SW 1271 (cell line): ENCODE measurements at places on chromosomes 2 and 18.

DNA sequence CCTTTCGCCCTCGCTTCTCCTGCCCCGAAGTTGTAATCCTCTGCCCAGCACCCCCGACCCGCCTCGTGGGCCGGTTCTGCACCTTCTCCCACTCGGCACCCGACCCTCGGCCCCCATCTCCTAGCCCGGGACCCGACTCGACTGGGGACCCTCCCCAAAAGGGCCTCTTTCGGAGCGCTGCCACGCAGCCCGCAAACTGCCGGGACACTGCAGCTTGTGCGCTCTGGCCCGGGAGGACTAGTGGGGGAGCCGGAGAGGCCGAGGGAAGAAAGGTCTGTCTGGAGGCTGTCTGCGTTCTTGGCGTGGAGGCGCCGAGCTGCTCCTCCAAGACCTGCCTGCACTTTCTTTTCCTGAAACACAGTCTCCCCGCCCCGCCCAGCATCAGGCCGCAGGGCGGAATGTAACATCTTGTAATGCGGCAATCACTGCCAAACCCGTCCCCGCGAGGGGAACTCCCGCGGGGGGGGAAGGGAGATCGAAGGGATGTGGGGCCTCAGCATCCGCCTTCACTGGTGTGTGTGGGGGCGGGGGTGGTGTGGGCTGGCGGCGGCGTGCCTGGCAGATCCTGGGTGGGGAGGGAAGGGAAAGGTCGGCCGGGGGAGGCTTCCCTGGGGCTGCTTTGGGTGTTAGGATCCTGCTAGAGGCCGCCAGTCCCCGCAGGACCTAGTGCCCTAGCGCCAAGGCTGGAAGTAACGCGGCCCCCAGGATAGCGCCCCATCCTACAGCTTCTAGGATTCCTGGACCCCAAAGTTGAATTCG lies 7.4 kb downstream of the DLX2 start:
- DNase-seq = peak; percentile 74

DNA sequence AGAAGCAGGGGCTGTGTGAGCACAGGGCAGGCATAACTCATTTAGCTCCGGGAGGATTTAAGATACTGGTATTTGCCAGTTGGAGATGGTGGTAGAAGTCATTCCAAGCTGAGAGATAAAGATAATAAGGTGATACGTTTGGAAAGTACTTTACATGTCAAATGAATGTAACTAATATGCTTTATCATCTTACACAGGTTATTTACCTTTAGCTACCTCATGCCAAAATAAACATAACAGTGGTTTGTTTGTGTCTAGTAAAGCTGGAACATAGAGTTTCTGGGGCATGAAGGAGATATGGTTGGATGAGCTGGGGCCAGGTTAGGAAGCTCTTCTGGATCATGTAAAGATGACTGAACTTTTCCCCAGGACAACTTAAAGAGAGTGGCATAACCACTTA lies 126.9 kb upstream of the PIK3C3 start:
- DNase-seq = no peak

GRCh38 chr18:24841536-24841935 lies 381.1 kb downstream of the HRH4 start:
- DNase-seq = no peak

- no peak for DNase-seq
Observed at GRCh38 chr2:236862526-236862925, 223.2 kb upstream of the COPS8 start.

- no peak for DNase-seq
Observed at GRCh38 chr2:17620841-17621240, 80.3 kb downstream of the VSNL1 start.
